ENCODE measurements at places on chromosomes 1 and 21.

- DNase-seq = no peak
Observed at GRCh38 chr1:39676948-39677548, 5.1 kb upstream of the NT5C1A start.

DNA sequence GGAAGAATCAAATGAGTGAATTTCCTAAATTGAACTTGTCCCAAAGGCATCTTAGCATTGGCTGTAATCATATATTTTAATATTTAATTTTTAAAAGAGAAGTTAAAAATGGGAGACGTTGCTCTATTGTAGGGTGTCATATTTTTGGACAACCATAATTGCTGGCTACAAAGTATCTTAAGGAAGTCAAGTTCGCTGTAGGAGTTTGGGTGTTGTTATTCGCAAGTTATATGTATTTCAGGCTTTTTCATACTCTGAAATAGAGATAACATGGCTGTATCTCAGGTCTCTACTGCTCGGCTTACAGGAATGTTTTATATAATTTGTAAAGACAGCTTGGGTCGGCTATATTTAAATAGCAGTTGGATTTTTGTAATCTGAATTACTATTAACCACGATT lies 852 bp downstream of the TMEM50A start:
- no peak for DNase-seq

- no peak for DNase-seq
Observed at GRCh38 chr1:9399510-9400424, 107.1 kb downstream of the SPSB1 start.

DNA sequence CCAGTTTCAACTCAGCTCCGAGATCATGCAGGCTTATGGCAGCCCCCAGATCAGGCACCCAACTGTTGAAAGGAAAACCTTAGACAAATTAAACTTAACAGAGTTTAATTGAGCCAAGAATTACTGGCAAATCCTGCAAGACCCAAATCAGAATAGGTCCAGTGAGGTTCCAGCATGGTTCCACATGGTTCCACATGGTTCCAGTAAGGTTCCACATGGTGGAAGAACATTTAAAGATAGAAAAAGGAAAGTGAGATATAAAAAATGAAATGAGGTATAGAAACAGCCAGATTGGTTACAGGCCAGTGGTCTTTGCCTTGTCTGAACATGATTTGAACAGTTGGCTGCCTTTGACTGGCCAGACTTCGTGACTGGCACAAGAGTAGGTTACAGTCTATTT lies 288.8 kb upstream of the LRRC7 start:
- DNase-seq = no peak

DNA sequence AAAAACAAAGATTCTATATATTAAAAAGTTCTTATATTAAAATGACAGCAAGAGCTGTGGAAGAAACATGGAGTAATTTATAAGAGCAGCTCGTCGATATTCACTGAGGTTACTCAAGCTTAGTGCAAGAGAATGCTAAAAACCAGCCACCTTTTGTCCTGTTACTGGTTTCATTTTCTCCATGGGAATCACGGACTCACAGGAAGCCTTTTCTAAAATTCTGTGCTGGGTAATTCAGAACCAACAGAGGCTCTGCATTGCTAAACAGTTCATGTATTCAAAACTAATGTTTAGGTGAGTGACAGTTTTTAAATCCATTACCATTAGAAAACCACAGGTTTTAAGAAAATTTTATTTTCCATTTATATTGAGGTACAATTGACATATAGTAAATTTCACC lies 147.8 kb upstream of the MAP1LC3C start:
- DNase-seq = no peak

DNA sequence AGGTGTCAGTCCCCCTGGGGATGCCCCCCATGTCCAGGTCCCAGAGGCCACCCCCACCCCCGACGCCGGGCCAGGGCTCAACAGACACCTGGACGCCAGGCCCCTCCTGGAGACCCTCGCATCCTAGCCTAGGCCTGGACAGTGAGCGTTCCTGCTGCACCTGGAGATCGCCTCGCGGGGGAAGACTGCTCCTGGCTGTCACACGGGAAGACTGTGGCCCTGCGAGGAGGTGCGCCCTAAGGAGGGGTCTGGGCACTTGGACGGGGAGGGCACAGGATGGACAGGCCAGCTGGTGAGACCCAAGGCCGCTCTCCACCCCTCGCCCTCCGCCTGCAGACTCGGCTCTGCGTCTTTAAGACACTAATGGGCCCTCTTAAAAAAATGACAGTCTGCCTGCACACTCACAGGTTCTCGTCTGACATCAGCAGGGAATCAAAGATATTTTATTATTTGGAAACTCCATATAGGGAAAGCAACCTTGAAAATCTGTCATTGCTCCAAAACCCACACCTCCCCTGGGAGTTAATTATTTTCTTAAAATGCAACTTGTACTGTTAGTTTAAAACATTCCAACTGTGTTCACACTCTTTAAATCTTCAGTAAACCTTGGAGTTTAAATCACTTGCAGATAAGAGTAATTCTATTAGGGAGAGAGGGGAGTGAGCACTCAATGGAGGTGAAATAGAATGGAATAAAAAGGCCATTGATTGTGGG lies 45.6 kb upstream of the ACTRT2 start:
- no peak for DNase-seq

- no peak for DNase-seq
Observed at GRCh38 chr1:159023723-159024122, 14.0 kb downstream of the IFI16 start.

DNA sequence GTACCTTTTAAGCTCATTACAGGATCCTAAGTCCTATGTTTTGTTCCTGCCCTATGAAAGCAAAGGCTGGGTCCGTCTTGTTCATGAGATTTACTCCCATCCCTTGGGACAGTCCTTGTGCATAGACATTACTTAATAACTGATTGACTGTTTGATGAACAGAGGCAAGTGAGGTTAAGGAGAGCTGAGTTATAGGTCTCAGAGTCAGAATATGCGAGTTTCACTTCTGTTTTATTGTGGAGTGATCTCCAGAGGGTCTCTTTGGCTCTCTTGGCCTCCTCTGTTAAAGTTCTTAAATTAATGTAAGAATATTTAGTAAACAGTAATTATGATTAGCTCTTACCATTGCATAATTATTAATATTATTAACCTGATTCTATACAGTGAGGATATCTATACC lies 52.6 kb downstream of the BRINP2 start:
- DNase-seq = no peak

DNA sequence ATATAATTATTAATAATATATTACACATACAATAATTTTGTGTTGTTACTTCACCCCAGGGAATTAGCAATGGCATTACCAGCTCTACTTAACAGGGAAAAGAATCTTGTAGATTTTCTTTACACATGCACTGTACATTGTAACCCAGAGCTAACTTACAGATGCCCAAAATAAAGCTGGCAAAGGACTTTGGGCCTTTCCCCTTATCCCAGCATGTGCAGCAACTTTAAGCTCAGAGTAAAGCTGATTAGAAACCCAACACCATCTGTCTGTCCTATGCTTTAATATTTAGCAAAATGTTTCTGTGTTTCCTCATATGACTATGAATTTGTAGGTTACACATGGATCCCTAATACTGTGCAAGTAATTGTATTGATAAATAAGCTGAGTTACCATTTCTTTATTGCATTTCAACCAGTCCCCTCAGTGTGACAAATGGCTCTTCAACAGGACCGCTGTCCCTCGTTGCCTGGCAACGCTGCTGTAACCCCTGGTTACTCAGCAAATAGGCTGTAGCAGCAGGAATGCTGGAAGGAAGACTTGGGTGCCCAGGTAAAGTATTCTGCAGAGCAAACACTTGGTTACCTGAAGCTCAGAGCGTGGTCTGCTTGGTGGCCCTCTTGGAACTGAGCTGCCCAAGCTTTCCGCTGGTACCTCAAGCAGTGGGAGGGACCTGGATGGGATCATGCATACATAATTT lies at the start of gene USH2A:
Gene USH2A, minus strand, starts transcription at position 628 of the 700 bp plus-strand sequence. CDS start 1,112 bp downstream, outside the sequence.
- no peak for DNase-seq
